ENCODE measurements at places on chromosomes 7 and 10.

DNA sequence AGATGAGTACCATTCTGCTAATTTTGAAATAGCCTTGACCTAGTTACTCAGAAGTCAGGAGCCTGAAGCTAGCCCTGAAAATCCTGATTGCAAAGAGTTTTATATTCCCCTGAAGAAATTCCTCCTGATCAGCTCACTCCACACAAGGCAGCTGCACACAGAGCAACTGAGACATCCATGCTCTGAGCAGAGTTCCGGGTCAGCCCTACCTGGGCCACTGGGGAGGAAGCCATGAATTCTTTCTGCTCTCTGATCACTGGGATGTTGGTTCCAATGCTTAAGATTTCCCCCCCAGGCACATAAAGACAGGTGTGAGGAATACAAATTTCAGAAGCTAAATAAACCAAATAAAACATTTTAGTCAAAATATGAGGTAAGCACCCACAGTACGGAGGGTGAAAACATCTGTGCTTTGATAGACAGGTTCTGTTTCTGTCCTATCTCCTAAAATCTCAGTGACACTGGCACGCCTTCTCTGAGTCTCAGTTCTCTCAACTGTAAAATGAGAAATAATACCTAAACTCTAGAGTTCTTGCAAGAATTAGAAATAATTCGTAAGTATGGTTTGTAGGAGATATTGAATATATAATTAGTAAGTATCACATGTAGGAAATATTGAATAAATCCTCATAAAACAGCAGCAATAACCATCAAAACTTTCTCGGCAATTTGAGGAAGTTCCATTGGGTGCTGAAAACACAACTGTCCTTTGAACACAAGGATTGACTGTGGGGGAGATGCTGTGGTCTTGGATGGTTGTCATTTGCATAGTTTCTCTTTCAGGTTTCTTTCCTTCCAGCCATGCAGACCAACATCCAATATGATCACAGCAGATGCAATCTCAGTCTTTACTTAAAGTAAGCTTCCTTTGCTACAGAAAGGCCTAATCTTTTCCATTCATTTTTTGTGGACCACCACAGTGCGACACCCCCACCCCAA lies 133.0 kb upstream of the TNS3 start:
- peaks cover 14% of the 10 kb centered on the region for H3K4me1 ChIP-seq
- peak overlapping the region; percentile 5 for H3K4me3 ChIP-seq
- peak overlapping the region; percentile 64 for H3K27ac ChIP-seq
- H3K27me3 ChIP-seq, result no peaks in the 10 kb centered on the region

- H3K4me1 ChIP-seq, result no peaks in the 10 kb centered on the region
- H3K4me3 ChIP-seq, result no peak overlapping the region
- no peak for DNase-seq
- H3K27ac ChIP-seq, result no peak overlapping the region
- no peaks in the 10 kb centered on the region for H3K27me3 ChIP-seq
Measured at GRCh38 chr7:2445898-2446555, 30.2 kb downstream of the GRIFIN start.

DNA sequence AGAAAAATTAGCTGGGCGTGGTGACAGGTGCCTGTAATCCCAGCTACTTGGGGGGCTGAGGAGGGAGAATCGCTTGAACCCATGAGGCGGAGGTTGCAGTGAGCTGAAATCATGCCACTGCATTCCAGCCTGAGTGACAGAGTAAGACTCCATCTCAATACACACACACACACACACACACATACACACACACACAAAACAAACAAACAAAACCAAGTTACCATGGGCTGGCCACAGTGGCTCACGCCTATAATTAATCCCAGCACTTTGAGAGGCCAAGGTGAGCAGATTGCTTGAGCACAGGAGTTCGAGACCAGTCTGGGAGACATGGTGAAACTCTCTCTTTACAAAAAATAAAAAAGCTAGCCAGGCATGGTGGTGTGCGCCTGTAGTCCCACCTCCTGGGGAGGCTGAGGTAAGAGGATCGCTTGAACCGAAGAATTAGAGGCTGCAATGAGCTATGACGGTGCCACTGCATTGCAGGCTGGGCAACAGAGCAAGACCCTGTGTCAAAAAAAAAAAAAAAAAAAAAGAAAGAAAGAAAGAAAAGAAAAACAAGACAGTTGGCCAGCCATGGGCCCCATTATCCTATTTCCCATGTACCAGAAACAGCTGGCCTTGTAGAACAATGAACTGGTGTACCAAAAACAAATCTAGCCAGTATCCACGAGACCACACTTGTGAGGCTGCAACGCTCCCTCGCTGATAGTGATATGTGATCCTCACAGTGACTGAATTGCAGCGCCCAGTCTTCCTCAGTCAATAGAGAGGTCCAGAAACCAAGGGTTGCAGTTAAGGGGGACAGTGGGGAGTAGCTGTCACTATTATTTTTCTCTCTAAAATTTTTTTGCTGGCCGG lies 6.6 kb upstream of the AGFG2 start:
- H3K36me3 ChIP-seq, result no peaks in the 10 kb centered on the region
- no peaks in the 10 kb centered on the region for H3K27me3 ChIP-seq
- no peak for DNase-seq
- H3K27ac ChIP-seq, result no peak overlapping the region

GRCh38 chr10:22713853-22714478 lies 412 bp downstream of the PIP4K2A start:
- no peaks in the 10 kb centered on the region for H3K36me3 ChIP-seq
- peak overlapping the region; percentile 96 for H3K4me3 ChIP-seq
- H3K27me3 ChIP-seq, result no peaks in the 10 kb centered on the region

DNA sequence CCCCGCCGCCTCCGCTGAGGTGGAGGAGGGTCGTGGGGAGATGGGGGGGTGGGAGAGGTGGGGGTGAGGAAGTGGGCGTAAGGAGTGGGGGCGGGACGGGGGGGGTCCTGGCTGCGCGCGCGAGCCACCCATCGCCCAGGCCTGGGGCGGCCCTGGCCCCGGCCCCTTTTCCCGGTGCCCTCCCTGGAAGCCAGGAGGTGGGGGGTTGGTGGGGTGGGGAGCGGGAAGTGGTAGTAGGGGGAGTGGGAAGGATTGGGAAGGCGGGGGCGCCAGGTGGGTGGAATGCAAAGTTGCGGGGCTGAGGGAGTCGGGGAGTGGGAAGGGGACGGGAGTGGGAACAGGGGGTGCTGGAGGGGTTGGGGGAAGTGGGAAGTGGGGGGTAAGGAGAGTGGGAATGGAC lies 319 bp upstream of the MMD2 start:
- H3K27ac ChIP-seq, result no peak overlapping the region
- H3K36me3 ChIP-seq, result no peaks in the 10 kb centered on the region
- H3K4me3 ChIP-seq, result no peak overlapping the region
- no peak for DNase-seq

DNA sequence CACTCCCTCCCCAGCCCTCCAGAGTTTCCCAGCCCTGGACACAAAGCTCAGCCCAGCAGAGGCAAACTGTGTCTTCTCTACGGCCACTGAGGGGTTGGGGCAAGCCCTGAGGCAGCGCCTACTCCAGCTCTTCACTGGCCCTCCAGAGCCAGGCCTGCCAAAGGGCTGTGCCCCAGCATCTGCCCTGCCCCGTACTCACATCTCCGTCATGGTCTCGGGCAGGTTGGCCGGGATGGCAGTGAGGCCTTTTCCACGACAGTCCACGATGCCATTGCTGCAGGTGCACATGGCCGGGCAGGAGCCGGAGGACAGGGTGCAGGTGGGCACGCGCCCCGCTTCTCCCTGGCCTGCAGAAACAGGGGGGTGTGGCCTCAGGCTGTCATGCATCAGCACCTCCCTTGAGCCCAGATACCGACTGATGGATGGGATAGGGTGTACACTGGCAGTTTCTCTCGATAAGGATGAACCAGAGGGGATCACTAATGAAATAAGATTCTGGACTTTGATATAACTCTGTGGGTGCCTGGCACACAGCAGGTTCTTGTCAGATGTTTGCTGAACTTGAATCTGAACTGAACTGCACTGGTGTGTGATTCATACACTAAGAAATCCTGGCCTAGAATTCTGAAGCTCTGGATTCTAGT lies 125.2 kb downstream of the SLIT1 start:
- peaks cover 13% of the 10 kb centered on the region for H3K27me3 ChIP-seq
- DNase-seq, result no peak
- H3K4me1 ChIP-seq, result no peaks in the 10 kb centered on the region
- H3K36me3 ChIP-seq, result no peaks in the 10 kb centered on the region

DNA sequence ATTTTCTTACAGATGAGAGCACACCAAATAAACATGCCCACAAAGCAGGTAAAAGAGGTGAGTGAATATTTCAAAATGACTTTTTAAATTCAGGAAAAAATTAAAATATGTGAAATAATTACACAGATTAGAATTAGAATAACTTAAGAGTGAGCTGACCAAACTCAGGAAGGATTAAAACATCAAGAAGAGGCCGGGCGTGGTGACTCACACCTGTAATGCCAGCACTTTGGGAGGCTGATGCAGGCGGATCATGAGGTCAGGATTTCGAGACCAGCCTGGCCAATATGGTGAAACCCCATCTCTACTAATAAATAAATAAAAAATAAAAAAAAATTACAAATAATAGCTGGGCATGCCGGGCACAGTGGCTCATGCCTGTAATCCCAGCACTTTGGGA lies 140.1 kb downstream of the REEP3 start:
- no peaks in the 10 kb centered on the region for H3K36me3 ChIP-seq
- no peak overlapping the region for H3K27ac ChIP-seq
- H3K4me1 ChIP-seq, result no peaks in the 10 kb centered on the region
- DNase-seq, result no peak
- no peaks in the 10 kb centered on the region for H3K27me3 ChIP-seq

DNA sequence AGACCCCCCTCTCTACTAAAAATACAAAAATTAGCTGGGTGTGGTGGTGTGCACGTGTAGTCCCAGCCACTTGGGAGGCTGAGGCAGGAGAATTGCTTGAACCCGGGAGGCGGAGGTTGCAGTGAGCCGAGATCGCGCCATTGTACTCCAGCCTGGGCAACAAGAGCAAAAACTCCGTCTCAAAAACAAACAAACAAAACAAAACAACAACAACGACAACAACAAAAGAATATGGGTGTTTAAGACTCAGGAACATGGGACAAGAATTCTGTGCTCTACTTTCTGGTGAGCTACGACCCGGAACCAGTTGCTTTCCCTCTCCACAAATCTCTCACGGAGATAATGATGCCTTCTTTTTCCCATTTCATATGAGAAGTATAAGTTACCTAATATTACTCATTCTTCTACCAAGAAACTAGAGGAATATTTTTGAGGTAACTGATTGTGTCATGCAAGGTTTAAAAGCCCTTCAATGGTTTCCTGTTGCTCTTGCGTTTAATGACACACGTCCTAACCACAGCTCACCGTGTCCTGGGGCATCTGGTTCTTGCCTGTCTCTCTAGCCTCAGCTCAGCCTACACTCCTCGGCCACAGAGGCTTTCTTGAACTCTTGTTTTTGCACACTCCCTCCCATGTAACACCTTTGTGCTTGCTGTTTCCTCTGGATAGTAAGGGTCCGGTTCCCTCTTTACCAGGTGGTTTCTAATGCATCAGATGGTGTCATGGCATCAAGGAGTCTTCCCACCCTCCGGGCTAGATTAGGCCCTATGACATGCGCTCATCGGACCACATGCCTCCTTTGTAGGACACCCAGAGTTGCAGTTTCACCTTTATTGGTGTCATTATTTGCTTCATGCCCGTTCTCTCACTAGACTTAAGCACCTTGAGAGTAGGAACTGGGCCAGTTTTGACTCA lies 67.5 kb downstream of the PFKFB3 start:
- DNase-seq, result peak; percentile 64
- no peak overlapping the region for H3K4me3 ChIP-seq
- H3K36me3 ChIP-seq, result no peaks in the 10 kb centered on the region
- H3K27me3 ChIP-seq, result no peaks in the 10 kb centered on the region
- H3K4me1 ChIP-seq, result no peaks in the 10 kb centered on the region

- no peak overlapping the region for H3K27ac ChIP-seq
- no peak for DNase-seq
- no peaks in the 10 kb centered on the region for H3K27me3 ChIP-seq
- no peak overlapping the region for H3K4me3 ChIP-seq
- H3K4me1 ChIP-seq, result peaks cover 6% of the 10 kb centered on the region
Measured at GRCh38 chr10:14798636-14799035, 23.9 kb upstream of the FAM107B start.

DNA sequence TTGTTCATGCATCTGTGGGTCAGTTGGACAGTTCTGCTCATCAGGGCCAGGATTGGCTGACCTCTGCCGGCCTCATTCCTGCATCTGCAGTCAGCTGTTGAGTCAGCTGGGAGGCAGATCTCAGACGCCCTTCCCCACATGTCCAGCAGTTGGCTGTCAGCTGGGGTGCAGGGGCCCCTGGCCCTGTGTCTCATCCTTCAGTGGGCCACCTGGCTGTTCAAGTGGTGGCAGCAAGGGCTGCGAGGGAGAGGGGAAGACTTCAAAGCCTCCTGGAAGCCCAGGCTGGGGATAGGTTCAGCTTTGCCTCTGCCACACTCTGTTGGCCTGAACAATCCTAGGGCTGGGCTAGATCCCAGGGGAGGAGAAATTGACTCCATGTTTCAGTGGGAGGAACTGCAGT lies 33.2 kb downstream of the TACR2 start:
- no peaks in the 10 kb centered on the region for H3K36me3 ChIP-seq
- H3K4me1 ChIP-seq, result no peaks in the 10 kb centered on the region
- H3K27ac ChIP-seq, result no peak overlapping the region

DNA sequence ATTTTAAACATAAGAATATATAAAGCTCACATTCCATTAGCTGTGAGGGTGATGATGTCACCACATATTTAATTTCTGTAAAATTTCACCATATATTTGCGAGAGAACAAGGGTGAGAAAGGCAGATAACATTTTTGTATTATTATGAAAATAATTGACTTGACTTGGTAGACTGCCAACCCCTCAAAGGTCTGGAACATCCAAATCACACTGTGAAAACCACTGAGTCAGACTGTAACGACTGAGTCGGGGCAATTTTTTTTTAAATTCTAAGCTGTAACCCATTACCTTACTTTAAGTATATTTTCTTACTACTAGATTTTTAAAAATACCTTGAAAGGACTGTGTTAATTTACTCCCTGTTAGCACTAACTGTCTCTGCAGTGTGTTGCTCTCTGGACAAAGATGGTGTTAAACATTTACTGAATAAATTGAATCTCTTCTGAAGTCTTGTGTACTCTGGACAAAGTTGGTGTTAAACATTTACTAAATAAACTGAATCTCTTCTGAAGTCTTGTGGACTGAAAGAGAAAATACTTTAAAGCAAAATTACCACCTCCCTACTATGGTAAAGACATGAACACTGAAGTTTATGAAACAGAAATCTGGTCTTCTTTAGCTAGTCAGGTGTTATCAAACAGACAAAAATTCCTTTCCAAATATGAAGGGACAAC lies 14.1 kb downstream of the PDZD8 start:
- H3K27me3 ChIP-seq, result no peaks in the 10 kb centered on the region
- peaks cover 5% of the 10 kb centered on the region for H3K4me1 ChIP-seq
- no peak for DNase-seq
- H3K27ac ChIP-seq, result no peak overlapping the region

DNA sequence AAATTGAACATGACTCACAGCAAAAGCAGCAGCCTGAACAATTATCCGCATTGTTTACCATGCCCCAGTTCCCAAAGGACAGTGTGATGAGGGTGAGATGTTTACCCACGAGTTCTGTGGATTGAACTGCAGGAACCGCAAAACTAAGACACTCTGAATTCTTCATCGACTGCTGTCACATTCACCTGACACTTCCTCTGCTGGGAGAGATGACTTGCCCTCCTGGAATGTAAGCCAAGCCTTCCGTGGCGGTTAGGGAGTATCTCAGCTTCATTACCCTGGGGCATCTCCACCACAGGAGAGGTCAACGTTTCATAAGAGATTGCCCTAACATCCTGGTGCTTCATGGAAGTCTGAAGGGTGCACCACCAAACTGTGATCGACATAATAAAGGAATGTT lies 374.6 kb upstream of the ADARB2 start:
- H3K4me1 ChIP-seq, result no peaks in the 10 kb centered on the region
- H3K27ac ChIP-seq, result no peak overlapping the region
- H3K36me3 ChIP-seq, result no peaks in the 10 kb centered on the region
- no peak overlapping the region for H3K4me3 ChIP-seq
